ENCODE measurements at places on chromosomes 6 and 20. TPM values are rescaled to one million over a fixed set of nuclear protein-coding genes. Genes with fewer than 3 reads are reported as not detected.
A peak's percentile ranks its signal among the peaks of the same experiment; 100 is the strongest.

GJA1 gene
- 14.6 TPM for total RNA-seq

RGS17 gene
- 2.4 TPM for total RNA-seq

FOXF2 gene
- total RNA-seq: not detected

DNA sequence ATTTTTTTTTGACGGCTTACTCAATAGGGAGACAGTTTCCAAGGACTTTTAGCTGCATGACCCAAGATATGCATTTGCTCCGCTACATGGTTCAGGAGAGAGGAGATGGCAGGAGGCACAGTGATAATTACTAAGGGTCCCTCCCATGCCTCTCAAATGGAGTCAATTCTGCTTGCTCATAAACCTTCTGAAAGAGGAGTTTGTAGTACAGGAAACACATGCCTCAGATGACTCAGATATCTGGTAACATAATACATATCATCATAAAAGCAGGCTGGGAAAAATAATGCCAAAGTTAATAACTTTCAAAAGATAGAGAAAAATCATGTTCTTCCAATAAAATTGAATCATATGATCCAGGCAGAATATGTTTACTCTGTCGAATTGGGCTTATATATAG is 97.6 kb upstream of the DEFB112 start:
- no peak for DNase-seq

DNA sequence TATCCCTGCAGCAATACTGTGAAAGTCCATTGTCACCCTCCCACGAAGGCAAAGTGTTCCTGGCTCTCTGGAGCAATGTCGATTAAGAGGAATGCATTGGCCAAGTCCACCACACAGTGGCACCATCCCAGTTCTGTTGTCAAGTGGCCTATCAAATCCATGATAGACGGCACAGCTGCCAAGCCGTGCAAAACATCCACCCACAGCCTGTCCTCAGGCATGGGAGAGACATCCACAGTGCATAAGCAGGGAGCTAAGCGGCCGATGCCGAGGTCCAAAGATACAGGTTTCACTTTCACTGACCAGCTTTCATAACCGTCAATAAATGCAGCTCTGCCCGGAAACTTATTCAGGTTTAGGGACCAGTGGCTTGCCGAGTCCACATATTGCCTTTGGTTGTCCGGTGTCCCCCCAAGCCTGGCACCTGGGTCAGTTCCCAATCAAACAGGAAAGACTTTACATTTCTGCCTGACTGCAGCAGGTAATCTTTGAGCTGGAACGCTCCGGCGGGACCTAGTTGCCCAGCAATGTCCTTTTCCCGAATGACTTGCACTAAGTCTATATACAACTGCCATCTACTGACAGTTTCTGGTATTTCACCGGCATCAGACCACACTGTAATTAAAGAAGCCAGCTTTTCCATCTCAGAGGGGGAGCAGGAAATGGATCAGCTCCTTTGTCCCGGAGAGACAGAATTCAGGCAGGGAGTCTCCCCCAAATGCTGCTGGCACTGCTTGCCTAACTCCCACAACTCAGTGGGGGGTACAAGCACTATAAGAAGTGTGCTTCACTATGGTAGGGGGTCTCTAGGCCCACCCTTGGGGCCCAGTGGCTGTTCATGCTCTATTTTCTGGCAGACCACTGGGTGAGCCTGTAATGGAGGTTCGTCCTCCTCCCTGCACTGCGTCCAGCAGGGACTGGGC is 6.3 kb downstream of the ZKSCAN3 start:
- peak; percentile 49 for DNase-seq

GRCh38 chr6:159125951-159126352 is 43.2 kb upstream of the FNDC1 start:
- no peak for DNase-seq

DNA sequence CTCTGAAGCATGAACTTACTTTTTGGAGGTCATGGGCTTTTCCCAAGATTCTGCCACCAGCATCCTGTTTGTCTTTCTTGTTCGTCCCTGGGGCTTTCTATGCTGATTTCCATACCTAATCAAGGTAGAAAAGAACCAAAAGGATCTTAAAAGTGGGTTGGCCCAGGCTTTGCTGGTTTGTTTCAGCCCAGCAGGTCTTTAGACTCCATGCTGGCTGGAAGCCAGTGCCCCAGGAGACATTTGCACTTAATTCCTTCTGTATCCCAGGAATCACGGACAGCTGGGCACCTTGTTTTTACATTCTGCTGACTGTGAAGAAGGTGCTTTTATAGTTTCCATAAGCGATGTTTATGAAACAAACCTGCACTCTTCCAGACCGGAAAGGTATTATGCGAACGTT is 195.9 kb downstream of the CDH4 start:
- no peak for DNase-seq

DNA sequence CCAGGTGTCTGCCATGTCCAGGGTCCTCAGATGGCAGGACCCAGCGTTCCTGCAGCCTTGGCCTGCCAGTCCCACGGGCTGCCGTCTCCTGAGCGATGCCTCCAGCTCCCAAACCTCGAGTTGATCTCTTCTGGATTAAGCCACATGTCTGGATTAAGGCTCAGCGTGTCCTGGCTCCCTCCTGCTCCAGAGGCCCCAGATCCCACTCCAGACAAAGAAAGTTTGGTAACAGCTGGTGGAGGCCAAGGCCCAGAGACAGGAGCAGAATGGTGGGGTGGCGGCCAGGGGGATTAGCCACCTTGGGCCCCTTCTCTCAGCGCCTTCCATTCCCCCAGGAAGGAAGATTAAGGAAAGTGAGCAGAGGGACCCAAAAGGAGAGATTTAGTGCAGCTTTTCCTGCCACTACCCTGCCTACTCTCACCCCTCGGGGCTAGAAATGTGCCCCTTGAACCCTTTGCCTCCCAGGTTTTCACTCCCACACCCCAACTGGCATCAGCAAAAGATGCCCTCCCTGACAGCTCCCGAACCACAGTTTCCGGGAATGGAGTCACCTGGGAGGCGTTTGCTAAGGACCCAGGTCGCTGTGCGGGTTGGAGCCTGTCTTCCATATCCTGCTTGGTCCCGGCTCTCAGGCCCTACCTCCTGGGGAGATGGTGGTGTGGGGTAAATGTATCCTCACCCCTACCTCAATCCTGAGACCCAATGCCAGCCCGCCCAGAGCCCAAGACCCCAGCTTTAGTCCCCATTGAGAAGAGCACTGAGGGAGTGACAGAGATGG is 6.9 kb downstream of the SPDEF start:
- no peak for DNase-seq

GRCh38 chr6:53309059-53309900 is 39.5 kb downstream of the ELOVL5 start:
- DNase-seq: no peak

DNA sequence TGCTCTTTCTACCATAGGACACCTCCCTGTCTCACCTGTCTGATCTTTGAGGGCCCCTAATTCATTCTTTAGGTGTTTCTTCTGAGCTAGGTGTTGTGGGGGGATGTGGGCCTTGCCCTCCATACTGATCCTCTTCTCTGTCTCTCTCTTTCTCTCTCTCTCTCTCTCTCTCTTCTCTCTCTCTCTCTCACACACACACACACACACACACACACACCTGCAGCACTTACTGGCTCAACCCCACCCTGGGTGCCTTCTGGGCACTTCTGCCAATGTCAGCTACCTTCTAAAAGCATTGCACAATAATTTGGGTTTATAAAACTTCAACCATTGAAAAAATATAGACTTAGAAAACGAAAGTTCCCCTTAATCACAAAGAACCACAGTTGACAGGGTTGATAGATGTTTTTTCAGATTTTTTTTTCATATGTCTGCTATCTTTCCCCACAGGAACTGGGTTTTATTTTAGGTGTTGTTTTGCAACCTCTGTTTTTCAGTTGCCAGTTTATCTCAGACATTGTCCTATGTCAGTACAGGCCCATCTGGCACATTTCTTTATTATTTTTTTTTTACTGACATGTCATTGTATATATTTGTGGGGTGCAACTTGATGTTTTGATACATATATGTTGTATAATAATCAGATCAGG is 28.1 kb downstream of the PKIG start:
- DNase-seq: no peak
